ENCODE measurements at places on chromosomes 7 and 10.

DNA sequence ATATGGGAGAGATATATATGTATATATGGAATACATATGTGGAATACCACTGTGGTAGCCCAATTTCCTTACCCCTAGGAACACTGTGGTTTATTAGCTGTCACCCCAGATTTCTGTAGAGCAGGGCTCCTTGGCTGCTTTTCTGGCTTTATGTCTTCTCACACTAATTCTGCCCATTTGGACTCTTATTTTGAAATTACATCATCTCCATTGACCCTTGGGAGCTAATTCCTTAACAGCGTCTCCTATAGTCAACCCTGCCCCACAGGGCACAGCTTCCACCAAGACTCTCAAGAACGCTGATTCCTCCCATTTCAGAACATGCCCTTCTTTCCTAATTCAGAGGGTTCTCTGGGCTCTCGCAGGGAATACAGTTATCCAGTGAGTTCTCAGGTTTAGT lies 55.4 kb upstream of the TARP start:
- no peak for DNase-seq

DNA sequence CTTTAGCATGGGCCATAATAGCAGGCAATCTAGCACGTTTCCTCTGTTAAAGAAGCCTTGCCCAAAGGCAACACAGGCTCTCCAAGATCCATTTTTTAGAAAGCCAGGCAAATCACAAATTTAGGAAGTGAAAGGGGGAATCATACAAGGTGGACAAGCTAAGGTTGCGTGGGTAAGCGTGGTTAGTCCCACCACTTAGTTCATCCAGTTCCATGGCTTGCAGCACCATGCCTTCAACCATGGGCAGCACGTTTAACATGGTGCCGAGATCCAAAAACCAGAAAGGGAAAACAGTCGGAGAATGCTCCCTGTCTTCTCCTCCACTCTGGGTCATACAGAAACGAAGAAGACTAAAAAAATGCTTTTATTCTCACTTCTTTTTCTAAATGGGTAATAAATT lies 234.4 kb upstream of the IMMP2L start:
- no peak for DNase-seq

- no peak for DNase-seq
Observed at GRCh38 chr7:135348493-135348892, 114.9 kb downstream of the STRA8 start.

GRCh38 chr7:122183106-122183505 lies 39.1 kb upstream of the AASS start:
- no peak for DNase-seq

DNA sequence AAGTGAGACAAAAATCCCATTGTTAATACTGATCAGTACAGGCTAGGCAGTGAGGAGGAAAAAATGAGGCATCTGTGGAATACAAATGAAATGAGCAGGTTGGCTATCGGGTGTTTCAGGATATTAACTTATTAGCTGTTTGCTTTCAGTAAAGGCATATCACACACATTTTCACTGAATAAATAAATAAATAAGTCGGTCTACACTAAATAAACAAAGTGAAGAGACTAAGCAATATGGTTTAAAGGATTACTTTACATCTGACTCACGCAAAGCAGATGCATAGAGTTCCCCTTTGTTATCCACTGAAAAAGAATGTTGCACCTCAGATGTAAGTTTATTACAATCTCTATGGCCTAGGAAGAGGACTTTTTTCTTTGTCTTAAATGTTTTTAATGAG lies 6.3 kb upstream of the SEMA3A start:
- DNase-seq = no peak

DNA sequence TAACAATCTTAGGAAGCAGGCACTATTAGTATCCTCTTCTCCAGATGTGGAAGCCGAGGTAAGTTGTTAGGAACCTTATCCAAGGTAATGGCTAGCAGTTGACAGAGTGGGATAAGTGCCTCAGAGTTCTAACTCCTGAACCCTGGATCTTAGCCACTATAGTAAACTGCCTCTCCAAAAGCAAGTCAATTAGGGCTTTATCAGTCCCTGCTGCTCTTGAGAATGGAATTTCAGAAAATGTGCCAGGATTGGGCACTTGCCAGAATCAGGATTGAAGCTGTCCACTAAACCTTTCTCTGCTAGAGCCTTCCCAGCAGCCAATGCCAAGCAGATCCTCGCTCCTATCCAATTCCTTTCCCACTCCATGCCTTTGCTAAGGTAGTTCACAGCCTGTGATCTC lies 777.5 kb upstream of the POM121L12 start:
- DNase-seq = no peak

DNA sequence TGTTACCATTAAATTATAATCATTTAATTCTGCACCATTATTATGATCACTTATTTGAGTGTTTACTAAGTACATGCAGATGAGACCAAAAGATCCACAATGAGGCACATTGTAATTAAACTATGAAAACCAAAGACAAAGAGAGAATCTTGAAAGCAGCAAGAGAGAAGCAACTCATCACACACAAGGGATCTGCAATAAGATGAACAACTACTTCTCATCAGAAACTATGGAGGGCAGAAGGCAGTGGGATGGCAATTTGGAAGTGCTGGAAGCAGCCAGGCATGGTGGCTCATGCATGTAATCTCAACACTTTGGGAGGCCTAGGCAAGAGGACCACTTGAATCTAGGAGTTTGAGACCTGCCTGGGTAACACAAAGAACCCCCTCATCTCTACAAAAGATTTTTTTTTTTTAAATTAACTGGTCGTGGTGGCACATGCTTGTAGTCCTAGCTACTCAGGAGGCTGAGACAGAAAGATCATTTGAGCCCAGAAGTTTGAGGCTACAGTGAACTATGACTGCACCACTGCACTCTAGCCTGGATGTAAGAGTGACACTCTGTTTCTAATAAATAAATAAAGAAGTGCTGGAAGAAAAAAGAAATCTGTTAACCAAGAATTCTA lies 47.7 kb downstream of the CDK6 start:
- no peak for DNase-seq

DNA sequence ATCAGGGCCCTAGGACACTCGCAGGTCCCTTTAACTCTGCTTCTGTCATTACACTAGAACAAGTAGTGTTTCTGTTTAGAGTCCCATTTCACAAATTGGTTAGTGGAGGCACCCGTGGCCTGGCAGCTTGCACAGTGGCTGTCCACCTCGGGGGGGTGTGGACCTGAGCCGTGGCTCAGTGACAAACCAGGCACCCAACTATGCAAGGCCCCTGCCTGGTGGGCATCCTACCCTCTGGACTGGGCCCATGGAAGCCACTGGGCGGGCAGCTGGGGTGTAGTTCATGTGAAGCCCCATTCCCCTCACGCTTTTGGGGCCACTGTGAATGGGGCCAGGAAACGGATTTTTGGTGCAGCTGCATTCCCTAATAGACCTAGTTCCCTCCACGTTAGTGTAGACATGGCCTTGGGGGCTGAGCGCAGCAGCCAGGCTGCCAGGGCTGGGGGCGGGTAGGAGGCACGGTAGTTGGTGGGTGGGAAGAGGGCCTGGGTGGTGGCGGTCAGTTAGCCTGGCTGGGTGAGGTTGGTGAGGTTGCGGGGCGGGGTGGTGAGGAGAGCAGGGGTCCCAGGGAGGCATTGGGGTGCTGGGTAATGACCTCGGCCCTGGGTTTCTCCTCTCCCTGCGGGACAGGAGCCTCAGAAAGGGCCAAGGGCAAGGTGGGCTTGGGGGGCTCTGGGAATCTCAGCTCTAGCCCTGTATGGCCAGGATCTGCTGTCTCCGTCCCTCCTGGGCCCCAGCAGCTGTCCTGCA lies 18.7 kb downstream of the ZNF316 start:
- no peak for DNase-seq

DNA sequence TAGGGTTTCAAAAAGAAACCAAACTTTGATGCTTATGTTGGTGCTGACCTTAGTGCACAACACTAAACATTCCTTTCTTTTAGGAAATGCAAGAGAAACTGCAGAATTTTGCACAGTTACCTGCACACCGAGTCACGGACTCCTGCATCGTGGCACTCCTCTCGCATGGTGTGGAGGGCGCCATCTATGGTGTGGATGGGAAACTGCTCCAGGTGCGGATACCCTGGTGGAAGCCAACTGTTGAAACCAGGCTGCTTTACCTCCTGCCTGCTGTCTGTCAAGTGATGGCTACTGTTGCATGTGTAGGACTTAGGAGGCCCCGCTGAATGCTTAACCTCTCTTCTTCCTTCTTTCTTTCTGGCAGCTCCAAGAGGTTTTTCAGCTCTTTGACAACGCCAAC lies 11.7 kb downstream of the CASP2 start:
- no peak for DNase-seq

- no peak for DNase-seq
Observed at GRCh38 chr7:130452951-130453350, 12.1 kb upstream of the CEP41 start.

GRCh38 chr10:130802301-130802700 lies 509.2 kb downstream of the TCERG1L start:
- DNase-seq = no peak

- no peak for DNase-seq
Observed at GRCh38 chr10:78634835-78635234, 433.9 kb upstream of the ZMIZ1 start.

- no peak for DNase-seq
Observed at GRCh38 chr7:158973440-158973839, 117.1 kb downstream of the DYNC2I1 start.

GRCh38 chr7:33421429-33421828 lies 292.1 kb downstream of the BBS9 start:
- no peak for DNase-seq

GRCh38 chr7:135204341-135204749 lies 7.0 kb downstream of the WDR91 start:
- DNase-seq = no peak

GRCh38 chr7:29626730-29627129 lies 63.1 kb downstream of the PRR15 start:
- no peak for DNase-seq

DNA sequence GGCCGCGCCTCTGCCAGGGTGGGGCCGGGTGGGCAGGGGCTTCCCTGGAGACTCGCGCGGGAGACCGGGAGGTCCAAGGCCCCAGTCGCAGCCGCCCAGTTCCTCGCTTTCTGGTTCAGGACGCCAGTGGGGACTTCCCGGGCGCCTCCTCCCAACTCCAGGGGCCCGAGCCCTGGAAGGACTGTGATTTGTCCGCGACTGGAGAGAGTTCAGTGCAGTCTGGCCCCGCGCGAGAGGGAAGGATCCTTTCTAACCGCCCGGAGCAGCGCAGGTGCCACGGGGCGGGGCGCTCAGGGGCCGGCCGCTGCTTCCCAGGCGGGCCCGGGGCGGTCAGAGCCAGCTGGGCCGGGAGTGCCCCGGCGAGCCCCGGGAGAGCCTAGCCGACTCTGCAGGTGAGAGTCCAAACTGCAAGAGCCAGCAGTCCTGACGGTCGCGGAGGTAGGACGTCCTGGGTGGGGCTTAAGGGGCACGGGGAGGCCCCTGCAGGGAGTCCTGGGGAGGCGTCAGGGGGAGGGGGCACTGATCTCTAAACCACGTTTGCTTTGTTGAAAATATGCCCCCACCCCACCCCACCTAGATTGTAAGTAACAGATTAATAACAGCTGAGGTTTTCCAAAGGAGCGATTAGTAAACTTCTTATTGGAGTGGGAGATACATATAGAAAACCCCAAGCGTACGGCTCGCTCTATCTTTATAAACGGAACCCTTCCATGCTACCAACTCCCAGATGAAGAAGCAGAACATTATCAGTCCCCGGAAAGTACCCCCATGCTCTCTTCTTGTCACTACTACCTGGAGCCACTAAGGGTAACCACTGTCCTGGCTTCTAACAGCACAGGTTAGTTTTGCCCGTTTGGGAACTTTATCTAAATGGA lies 8.2 kb downstream of the NKX2-3 start:
- DNase-seq = no peak

GRCh38 chr7:128037880-128038619 lies 6.8 kb upstream of the LRRC4 start:
- DNase-seq = no peak

DNA sequence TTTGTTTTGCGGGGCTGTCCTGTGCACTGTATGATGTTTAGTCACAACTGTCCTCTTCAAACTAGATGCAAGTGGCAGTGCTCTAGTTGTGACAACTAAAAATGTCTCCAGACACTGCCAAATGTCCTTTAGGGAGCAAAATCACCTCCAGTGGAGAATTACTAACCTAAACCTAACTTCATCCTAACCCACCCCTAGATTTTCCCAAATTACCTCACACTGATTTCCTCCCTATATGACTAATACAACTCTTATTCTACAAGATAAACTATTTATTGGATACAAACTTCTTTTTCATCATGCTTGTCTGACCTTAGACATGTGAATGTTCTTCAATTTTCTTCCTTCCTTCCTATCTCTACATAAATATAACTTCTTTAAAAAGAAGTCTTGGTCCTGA lies 26.4 kb downstream of the PNPLA8 start:
- DNase-seq = no peak

DNA sequence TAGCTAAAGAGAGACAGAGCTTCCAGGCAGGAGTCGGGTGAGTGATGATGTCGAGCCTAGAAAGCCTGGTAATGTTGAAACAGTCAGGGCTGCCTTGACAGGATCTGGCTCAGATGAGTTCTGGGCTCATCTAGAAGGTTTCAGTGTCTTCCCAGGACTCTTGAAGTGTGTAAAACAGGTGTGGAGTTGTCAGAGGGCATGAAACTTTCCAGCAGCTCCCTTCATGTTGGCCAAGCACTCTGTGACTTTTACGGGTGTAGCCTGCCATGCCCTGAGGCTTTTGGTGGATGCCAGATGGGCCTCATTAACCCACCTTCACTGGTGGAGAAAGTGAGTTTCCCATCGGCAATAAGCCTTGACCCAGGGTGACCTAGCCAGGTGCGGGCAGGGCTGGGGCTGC lies 66.4 kb upstream of the PDCD4 start:
- DNase-seq = no peak

DNA sequence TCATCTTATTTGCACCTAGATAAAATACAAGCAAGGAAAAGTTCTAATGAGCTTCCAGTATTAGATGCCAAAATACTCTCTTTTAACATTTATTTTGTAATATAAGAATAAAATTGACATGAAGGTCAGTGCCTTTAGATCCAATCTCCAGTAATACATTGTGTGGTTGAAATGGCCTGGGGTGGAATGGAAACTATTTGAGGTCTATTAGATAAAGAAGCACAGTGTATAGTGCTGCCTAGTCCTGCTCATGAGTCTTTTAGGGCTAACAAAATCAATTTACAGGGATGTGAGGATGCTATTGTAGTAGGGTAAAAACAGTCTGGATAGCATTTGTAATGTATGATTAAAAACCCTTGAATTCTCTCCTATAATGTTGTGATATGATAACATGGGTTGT lies 84.5 kb upstream of the ETV1 start:
- DNase-seq = no peak

- no peak for DNase-seq
Observed at GRCh38 chr10:71621231-71622153, 98.1 kb downstream of the C10orf105 start.

DNA sequence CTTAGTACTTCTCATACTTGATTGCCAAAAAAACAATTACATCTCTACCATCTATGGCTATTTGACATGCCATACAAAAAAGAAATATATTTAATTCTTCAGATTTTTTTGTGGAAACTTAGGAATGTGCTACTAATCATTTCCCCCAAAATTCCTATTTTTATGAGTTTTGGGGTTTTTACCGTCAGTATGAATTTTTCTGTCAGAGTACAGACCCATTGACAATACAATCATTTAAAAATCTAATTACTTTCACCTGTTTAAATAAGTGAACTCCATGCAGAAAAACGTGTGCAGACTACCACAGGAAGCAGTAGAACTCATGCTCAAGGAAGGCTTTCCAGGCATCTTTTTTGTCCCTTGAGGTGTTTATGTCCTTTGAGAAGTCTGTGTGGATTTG lies 48.8 kb upstream of the FOXP2 start:
- DNase-seq = no peak
